ENCODE measurements at places on chromosomes 4 and X.

- DNase-seq = no peak
Measured at GRCh38 chr4:84389406-84389805, 109.7 kb downstream of the NKX6-1 start.

DNA sequence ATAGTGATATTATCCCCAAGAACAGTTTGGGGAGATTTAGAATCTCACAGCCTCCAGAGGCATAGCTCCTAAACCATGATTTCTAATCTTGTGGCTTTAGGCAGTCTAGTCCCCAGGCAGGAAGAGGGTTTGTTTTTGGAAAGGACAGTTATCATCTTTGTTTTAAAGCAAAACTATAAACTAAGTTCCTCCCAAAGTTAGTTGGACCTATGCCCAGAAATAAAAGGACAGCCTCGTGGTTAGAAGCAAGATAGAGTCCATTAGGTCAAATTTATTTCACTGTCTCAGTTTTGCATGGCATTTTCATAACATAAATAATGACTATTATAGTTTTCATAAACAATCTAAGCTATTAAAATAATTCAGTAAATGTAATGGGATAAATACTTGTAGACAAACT, 120.5 kb downstream of the MAGEC2 start:
- no peak for DNase-seq

- DNase-seq = no peak
Measured at GRCh38 chrX:70769659-70770227, 138.8 kb downstream of the TEX11 start.

DNA sequence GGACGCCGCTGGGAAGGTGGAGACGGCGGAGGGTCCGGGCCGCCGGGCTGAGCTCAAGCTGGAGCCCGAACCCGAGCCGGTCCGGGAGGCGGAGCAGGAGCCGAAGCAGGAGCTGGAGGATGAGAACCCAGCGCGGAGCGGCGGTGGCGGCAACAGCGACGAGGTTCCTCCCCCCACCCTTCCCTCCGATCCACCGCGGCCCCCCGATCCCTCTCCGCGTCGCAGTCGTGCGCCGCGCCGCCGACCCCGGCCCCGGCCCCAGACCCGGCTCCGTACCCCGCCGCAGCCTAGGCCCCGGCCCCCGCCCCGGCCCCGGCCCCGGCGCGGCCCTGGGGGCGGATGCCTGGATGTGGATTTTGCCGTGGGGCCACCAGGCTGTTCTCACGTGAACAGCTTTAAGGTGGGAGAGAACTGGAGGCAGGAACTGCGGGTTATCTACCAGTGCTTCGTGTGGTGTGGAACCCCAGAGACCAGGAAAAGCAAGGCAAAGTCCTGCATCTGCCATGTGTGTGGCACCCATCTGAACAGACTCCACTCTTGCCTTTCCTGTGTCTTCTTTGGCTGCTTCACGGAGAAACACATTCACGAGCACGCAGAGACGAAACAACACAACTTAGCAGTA, 483 bp downstream of the USP27X start:
- DNase-seq = no peak

DNA sequence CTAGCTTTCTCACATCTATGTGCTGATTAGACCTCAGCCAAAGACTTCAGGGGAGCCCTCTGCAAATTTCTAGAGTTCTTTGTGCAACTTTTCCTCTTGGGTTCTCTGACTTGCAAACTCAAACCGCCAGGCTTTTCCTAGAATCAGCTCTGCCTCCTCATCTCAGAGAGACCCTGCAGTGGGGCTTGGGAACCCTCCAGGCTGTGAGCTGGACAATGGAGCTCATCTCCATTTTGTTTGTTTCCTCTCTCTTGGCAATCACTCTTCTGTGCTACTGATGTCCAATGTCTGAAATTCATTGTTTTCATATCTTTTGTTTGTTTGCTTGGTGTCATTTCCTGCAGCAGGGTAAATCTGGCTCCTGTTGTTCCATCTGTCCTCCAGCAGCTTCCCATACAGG, 33.0 kb downstream of the GYPB start:
- no peak for DNase-seq

- no peak for DNase-seq
Measured at GRCh38 chr4:38615847-38616246, 48.2 kb upstream of the KLF3 start.

DNA sequence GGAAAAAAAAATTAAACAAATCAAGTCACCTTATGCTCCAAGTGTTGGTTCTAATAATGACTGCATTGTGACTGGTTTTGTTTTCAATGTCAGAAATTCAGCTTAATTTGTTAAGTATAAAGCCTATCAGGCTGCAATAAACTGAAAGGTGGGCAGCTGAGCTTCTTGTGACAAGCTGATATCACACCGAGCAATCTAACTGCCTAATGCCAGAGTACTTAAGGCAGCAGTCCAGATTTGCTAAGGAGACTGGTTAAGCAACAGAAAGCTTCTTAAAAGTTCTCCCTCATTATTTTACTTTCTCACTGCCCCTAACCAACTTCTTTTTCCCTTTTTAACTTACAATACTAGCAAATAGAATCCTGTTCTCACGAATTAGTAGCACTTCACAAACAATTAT, 201.0 kb downstream of the MAB21L2 start:
- DNase-seq = no peak

DNA sequence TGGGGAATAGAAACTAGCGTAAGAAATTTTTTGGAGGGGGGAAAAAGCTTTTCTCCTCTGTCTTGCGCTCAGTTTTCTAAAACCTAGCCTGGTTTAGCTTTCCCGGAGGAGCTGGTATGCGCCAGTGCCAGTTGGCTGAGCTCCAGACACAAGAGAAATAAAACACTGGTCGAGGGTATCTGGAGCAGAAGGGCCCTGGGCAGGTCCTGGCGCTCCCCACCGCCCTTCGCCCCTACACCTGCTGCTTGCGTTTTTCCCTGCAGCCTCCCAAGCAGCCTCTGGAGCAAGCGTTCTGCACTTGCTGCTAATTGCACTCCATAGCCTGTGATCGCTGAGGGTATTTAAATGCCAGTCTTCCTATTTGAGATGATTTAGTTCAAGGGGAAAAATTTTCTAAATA, 816 bp downstream of the EREG start:
- no peak for DNase-seq

DNA sequence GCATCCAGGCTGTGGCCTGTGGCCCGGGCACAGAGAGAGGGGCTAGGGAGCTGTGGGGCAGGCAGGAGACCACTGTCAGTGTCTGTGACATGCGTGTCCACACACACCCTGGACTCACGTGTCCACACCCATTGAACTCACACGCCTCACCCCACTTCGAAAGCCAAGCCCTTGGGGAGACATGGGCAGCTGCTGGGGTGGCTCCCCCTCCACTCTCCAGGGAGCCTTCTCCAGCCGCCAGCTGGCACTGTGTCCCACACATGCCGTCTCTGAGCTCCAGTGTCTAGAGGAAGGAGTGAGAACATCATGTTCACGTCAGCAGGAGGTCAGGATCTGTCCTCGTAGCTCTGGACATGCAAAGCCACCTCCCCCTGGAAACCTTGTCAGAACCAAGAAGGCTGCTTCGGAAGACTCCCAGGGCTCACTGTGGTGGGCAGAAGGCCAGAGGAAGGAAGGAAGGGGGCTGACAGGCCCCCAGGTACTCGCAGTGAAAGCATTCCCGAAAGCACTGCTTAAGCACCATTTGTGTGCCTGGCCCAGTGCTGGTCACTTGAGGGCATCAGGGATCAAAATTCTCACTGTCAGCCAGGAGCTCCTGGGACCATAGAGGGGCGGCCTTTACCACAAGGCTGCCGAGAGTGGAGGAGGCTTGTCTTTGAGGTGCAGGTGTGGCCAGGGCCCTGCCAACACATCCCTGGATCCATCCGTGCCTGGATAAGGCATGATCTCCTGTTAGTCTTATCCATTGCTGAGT, 61.4 kb downstream of the HTRA3 start:
- DNase-seq = no peak

DNA sequence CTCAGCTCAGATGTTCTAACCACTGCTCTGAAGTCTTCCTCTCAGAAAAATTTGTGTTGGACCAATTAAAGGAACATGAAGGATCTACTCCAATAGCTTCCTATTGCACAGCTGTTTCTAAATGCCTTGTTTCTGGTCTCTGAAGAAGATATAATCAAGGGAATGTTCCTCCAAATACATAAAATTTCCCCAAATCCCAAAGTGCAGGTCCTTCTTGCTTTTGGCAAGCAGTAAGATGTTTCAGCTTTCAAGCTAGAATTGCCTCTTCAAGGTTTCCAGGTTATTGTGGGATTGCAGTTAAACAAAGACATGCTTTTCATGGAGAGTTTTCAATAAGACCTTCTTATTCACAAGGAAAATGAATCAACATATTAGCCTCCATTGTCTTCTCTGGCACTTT, 574.5 kb upstream of the SLIT2 start:
- DNase-seq = no peak
